ENCODE measurements at places on chromosomes 7 and 10.

DNA sequence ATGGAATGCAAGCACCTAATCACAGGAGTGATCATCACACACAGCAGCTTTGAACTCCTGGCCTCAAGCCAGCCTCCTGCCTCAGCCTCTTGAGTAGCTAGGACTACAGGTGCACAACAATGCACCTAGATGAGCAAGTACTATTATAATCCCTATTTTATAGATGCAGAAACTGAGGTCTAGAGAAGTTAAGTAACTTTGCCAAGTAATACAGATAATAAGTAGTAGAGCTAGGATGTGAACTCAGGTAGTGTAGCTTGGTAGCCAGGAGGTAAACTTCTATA is 33.7 kb downstream of the DNAJC12 start:
- no peaks in the 10 kb centered on the region for H3K27me3 ChIP-seq
- no peak for DNase-seq
- no peak overlapping the region for H3K4me3 ChIP-seq
- H3K27ac ChIP-seq: no peak overlapping the region
- no peaks in the 10 kb centered on the region for H3K4me1 ChIP-seq

GRCh38 chr10:16441173-16441840 is 4.5 kb downstream of the PTER start:
- no peaks in the 10 kb centered on the region for H3K27me3 ChIP-seq
- DNase-seq: no peak
- peaks cover 2% of the 10 kb centered on the region for H3K36me3 ChIP-seq
- no peak overlapping the region for H3K27ac ChIP-seq

- no peak overlapping the region for H3K4me3 ChIP-seq
- H3K27ac ChIP-seq: no peak overlapping the region
- no peaks in the 10 kb centered on the region for H3K27me3 ChIP-seq
- no peak for DNase-seq
These were observed 87.0 kb downstream of the ALOX5 start for GRCh38 chr10:45461034-45461433.

DNA sequence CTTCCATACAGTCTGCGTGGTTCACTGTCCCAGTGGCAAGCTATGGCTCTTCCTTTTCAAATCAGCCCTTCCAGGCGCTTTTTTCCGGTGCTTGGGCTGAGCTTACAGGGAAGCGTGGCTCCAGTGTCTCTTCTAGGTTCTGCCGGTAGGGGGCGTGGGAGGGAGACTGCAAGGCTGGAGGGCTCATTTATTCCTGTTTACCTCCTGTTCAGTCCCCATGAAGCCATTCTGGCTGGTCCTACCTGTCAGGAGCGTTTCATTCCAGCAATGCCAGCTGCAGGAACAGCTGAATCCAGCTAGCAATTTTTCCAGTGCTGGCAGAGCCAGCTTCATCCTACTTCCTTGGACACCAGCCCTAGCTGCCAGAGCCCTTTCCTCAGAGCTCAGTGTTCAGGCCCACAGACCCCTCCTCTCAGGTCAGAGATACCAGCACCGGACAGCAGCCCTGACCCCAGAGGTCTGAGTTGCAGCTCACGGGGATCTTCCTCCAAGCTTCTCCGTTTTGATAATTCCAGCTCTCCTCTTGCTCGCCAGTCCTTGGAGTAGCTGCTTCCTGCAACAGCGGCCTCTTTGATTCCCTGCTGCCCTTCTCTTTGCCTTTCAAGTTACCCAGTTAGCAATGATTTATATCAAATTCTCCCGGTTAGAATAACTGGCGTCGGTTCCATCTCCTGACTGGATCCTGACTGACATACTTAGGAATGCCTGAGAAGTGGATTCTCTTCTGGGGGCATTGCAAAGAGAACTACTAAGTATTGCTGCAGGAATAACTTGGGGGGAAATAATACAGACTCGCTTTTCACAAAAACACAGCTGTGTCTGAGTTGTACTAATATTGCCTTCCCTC is 129.8 kb downstream of the FRMD4A start:
- DNase-seq: no peak
- H3K36me3 ChIP-seq: no peaks in the 10 kb centered on the region
- peaks cover 44% of the 10 kb centered on the region for H3K27me3 ChIP-seq
- H3K4me1 ChIP-seq: no peaks in the 10 kb centered on the region

DNA sequence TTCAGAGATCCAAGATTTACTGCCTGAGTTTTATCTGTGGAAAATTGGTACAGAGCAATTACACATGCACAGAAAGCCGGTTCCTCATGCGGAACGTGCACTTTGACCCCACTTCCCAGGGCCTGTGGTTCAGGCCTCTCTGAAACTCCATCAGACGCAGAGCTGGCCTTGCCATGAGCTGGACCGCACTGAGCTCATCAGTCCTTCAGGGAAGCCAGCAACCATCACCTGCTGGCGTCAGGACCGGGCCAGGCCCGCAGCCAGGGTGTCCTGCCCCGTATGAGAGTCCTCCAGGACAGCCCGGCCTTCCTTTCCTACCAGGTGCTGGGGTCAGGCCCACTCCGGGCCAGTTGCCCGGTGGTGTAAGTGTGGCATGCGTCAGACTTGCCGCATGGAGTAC is 446.5 kb upstream of the FOXK1 start:
- H3K4me3 ChIP-seq: no peak overlapping the region
- no peak overlapping the region for H3K27ac ChIP-seq
- H3K36me3 ChIP-seq: no peaks in the 10 kb centered on the region

Measured in suprapubic skin (tissue), 4 donors.